CD8-positive, alpha-beta memory T cell (primary cell): ENCODE measurements at places on chromosomes 2 and 18. TPM values are rescaled to one million over a fixed set of nuclear protein-coding genes. Genes with fewer than 3 reads are reported as not detected.

DNA sequence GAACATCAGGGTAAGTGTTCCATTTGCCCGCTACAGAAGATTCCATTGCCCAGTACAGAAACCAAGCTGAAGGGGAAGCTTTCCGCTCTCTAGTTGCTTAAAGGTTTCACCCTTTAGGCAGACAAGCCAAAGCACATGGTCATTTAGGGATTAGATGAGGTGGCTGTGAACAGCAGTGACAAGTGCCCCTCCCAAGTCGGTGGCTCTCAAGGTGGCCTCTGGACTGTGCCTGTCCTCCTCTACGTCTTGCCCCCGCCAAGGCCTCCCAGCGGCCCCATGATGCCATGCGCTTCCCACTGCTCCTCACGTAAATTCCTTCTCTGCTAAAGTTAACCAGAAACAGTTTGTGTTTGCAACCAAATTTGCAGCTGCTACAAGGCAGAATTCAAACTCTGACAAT is 24.2 kb upstream of the PTPN4 start:
- DNase-seq, result no peak

- DNase-seq, result no peak
These were observed 38.0 kb downstream of the DNMT3A start for GRCh38 chr2:25303633-25304236.

DNA sequence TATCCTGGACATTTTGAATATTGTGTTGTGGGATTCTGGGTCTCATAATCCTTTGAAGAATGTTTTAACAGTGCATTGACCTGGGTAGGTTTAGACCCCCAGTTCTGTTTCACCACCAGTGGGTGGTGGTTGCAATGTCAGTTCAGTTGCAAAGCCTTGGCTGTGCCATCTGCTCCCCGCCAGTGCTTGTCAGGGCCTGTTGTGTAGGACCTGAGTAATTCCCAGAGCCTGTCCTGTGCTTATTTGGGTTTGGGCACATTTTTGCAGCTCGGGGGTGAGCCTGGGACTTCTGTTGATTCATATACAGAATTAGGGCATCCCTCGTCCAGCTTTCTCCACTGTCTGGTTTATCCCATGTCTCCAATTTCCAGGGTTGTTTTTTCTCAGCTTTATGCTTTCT is 24.8 kb downstream of the ATP9B start:
- no peak for DNase-seq

DNA sequence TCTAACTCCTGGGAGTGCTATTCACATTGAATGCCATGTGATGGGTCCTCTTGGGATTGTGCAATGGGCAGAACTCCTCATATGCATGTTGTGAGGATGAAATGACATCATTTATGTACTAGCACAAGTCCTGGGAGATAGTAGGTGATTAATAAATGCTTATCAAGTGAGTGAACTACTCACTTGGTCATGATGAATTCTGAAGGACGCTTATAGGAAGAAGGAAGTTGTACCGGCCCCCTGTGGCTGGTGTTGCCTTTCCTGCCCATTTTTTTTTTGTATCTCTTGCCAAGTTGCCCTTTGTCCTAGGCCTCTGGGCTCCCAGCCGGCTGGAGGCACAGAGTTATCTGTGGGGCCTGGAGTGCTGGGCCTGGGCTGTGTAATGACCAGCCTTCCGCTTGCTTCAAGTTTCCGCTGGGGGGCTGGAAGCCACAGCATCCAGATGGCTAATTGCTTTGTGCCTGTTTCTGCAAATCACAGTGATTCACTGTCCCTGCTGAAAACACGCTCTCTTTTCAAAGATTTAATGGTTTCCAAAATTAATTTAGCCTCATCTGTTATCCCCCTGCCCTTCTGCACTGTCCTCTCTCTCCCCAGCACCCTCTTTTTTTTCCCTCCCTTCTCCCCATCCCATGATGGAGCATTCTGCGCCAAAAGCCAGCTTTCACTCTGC is 33.7 kb upstream of the MRPL33 start:
- no peak for DNase-seq

- no peak for DNase-seq
These were observed 2.0 kb upstream of the CAPN14 start for GRCh38 chr2:31219131-31219969.

GRCh38 chr2:129006135-129006886 is 687.6 kb upstream of the HS6ST1 start:
- no peak for DNase-seq

- no peak for DNase-seq
These were observed 35.4 kb upstream of the MPPE1 start for GRCh38 chr18:11943551-11943950.

DNA sequence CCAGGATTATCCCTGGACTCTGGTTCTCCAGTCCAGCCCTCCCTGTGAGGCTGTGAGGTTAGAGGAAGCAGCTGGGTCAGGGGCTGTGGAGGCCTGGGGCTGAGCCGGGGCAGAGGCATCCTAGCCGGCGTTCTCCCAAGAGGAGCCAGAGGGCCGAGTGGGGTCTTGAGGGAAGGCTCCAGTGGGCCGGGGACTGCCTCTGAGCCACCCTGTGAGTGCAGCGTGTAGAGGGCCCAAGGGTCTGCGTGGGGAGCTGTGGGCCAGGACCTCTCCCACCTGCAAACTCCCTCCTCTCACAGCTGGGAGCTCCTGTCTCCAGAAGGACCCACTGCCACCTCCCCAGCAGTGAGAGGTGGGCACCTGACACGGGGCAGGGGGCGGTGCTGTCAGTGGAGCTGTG is 41.0 kb downstream of the GLI2 start:
- no peak for DNase-seq

DNA sequence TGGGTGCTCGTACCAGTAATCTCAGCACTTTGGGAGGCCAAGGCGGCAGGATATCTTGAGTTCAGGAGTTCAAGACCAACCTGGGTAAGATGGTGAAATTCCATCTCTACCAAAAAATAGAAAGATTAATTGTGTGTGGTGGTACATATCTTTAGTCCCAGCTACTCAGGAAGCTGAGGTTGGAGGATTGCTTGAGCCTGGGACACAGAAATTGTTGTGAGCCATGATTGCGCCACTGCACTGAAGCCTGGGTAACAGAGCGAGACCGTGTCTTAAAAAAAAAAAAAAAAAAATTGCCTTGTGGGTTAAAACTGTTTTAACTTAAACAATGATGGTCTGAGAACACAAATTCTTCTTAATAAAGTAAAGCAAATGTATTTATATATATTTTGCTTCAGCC is 49.6 kb downstream of the ATP9B start:
- no peak for DNase-seq

- no peak for DNase-seq
These were observed 288.5 kb downstream of the TNS1 start for GRCh38 chr2:217714287-217714751.

DNA sequence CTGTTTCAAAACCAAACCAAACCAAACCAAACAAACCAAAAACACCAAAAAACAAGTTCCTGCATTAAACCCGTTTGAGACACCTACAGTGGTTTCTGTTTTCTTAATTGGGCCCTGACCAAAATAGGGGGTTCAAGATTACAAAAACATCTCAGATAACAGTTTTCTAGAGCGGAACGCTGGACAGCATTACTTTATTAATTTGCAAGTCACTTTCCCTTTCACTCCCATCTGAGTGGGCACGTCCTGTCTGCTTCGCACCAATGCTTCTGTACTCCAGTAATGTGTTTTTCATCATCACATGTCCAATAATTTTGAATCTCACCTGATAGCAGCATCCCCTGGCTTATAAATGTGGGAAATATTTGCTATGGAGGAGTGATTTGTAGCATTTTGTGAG is 11.7 kb upstream of the MYO1B start:
- DNase-seq, result no peak

GRCh38 chr2:71746946-71747501 is 293.7 kb downstream of the DYSF start:
- no peak for DNase-seq

IGFBP5 gene
- total RNA-seq, result not detected

CFAP65 gene
- total RNA-seq, result not detected

TEKT4 gene
- total RNA-seq, result not detected
